Stimulated activated CD4-positive, alpha-beta T cell treated with anti-CD3 and anti-CD28 coated beads, Interleukin-2, amount 100 ng/mL, for 4 hours (primary cell): ENCODE measurements at places on chromosomes 2 and 18.

DNA sequence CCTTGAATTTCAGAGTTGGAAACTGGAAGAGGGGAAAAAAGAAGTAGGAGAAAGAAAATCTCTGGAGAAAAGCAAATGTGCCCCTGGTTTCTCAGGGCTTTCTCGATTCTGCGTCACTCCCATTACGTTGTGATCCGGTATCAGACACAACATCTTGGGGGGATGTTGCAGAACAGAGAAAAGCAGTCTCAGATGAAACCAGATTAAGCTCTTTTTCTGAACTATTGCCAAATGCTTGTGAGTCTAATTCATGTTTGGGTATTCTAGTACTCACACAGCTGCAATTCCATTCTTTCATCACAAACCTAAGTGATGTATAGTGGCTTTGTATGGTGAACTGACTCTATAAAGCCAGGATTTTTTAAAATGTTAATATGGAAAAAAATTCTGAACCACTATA, 233.2 kb downstream of the TCF4 start:
- no peak for DNase-seq

- no peak for DNase-seq
Measured at GRCh38 chr2:176885661-176886060, 326.9 kb upstream of the HNRNPA3 start.

DNA sequence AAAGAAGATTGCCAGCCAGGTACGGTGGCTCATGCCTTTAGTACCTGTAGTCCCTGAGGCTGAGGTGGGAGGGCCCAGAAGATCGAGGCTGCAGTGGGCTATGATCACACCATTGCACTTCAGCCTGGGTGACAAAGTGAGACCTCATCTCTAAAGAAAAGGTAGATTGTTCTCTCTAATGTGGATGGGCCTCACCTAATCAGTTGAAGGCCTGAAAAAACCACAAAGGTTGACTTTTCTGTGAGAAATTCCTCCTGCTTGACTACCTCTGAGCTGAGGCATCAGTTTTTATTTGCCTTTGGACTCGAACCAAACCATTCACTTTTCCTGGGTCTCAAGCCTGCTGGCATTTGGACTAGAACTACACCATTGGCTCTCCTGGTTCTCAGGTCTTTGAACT, 142.1 kb upstream of the CYP26B1 start:
- DNase-seq = no peak

DNA sequence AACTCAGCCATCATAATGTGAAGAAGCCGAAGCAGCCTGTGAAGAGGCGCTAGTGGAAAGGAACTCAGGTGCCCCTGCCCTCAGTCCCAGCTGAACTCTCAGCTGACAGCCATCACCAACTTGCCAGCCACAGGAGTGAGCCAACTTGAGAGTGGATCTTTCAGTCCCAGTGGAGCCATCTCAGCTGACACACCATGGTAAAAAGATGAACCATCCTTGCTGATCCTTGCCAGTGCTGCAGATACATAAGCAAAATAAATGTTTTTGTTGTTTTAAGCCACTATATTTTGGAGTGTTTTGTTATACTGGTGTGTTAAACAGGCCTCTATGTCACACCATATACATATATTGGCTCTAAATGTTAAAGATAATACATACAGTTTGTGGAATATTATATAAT, 195.8 kb upstream of the SPRED2 start:
- no peak for DNase-seq

DNA sequence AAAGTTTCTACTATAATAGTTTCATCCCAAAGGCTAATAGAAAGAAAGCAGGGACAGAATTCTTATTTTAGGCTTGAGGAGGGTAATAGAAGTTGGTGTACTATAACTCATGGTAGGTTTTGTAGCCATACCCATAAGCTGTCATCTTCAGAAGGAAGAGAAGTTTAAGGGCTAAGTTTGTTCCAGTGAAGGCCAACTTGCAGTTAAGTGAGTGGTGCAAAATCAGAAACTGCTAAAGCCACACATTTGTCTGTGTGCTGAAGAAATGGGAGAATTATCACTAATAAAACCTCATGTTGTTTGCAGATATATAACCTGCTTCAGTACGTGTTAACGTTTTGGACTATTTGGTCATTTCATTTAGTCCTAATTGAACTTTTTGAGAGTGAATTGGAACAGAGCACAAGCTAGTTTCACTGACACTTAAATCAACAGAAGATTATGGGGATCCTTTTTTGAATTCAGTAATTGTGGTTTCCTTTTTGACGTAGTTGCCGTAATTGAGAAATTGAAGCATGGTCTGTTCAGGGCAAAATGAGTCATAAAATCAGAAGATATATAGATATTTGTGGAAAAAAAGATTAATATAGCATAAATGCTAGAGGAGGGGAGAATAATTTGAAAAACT, 69.1 kb downstream of the PHLPP1 start:
- no peak for DNase-seq

DNA sequence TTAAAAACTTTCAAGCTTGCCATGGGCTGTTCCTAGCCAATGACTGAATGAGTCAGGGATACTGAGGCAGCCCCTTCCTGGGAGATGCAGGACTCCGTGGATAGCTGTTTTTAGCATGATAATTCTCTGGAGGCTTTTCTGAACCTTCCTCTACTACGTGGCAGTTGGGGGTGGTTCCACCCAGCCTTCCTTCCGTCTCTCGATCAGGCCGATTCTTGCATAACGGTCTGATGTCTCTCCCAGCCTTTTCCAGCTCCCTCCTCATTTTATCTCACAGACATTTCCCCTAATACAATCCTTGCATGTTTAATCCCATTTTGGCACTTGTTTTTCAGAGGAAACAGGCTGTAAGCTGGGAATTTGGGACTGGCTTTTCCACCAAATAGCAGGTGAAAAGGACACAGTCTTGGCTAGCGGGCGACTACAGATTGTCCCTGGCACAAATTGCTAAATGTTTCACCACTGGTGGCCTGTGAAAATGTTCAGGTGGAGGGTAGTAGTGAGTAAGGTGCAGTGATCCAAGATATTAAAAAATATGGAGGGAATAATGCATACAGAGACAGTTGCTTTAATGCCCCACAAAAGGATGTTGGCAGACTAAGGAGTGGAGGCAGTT, 21.0 kb upstream of the CTLA4 start:
- no peak for DNase-seq

GRCh38 chr2:215981115-215981514, 32.2 kb downstream of the MREG start:
- DNase-seq = no peak

- no peak for DNase-seq
Measured at GRCh38 chr2:96092951-96093350, 23.4 kb downstream of the ADRA2B start.

DNA sequence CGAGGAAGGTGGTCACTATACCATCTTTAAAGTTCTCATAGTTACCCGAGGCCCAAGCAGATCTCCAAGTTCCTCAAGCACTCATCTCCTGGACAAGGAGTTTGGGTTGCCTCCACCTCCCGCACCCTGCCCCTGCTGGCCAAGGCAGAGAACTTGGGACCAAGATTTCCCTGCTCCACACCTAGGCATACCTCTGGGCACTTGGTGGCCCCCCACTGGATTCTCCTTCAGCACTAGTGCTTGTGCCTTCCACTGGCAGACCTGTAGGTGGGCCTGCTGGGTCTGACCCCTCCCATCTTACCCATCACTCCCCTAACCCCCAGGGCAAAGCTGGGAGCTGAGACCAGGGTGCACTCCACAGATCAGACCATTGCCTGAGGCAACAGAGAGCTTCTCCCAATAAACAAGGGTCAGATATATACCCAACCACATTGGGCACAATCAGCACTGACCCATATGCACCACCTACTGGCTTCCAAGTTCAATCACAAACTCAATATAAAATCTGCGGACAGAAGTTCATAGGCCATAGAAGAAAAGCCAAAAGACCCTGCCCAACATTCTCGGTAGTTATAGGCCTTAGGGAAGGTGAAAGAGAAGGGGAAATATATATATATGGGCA, 244.2 kb downstream of the EXOC6B start:
- DNase-seq = no peak

DNA sequence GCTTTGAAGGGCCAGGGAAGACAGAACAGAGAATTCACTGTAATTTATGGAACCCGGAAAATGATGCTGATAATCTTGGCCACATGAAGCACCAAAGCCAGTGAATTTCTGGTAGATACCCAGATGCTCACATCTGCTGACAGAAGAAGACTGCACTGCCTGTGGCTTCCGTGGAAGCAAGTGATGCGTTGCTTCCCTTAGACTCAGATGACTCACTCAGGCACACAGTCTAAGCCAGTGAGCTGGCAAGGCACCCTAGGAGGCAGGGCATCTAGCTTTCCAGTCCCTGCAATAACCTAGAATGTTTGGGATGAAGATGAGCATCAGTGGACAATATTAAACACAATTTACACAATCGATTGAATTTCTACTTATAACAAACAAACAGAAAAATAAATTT, 284.7 kb downstream of the CMPK2 start:
- no peak for DNase-seq

DNA sequence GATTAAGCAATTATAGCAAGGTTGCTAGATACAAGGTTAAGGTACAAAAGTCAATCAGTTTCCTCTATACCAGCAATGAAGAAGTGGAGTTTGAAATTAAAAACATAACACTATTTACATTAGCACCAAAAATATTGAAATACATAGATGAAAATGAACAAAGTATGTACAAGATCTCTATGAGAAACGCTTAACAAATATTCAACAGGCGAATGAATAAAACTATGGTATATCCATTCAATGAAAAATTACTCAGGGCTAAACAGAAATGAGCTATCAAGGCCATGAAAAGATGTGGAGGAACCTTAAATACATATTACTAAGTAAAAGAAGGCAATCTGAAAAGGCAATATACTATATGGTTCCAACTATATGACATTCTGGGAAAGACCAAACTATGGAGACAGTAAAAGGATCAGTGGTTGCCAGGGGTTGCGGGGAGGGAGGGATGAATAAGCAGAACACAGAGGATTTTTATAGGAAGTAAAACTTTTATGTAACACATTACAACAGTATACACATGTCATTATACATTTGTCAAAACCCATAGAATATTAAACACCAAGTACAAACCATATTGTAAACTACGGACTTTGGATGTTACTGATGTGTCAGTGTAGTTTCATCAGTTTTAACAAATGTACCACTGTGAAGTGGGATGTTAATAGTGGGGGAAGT, 62.1 kb downstream of the RMDN2 start:
- no peak for DNase-seq
